Posterior cingulate gyrus (tissue), 11 donors: ENCODE measurements at places on chromosomes 6 and 20.

DNA sequence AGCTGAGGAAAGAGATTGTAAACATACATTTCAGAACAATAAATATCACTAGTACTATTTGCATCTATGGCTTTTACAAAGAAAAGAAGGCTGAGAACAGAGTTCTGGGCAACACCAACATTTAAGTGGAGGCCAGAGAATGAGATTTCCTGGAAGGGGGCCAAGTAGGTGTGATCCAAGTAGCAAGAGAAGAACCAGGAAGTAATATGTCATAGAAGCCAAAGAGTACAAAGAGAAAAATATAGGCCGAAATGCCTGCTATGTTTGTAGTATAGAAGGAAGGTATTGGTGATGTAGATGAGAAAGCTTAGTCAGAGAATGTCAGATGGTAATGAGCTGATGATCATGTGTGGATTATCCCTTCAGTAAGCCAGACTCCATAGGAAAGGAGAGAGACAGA lies 94.5 kb downstream of the PERP start:
- DNase-seq, result no peak

GRCh38 chr6:90584636-90585255 lies 2.1 kb downstream of the MAP3K7 start:
- DNase-seq, result no peak

DNA sequence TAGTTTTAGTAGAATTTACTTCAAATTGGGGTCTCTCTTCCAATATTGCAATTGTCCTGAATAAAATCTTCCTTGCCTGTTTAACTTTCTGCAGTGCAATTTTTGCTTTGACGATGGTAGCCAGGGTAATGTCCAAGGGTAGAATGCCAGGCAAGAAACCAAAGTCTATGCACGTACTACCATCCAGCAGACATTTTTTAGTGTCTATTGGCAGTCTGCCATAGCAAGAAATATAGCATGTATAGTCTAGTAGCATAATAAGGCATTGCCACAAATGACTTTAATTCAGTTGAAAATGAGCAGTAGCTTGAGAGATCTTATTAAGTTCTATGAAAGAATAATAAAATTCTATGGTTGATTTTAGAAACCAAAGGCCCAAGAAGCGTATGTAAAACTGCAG lies 62.3 kb upstream of the KCNQ5 start:
- DNase-seq, result no peak

DNA sequence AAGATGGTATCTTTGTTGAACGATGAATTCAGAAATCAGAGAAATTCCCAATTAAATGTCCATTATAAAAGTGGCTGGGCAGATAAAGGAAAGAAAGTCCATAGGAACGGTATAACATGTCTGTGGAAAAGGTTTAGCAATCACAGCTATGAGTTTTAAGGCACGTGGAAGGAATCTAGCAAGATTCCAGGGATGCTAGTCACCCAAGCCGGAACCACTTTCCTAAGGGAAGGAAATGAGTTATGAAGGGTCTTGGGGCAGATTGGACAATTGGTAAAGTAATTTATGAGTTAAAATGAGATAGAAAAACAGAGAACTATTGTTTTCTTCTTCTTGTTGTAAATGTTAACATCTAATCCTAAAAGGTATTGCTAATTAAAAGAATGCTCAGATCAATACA lies 384.8 kb downstream of the ADGRB3 start:
- DNase-seq, result no peak

- DNase-seq, result peak; percentile 94
Measured at GRCh38 chr20:1325173-1326030, 3.5 kb downstream of the SDCBP2 start.

- peak; percentile 41 for DNase-seq
Measured at GRCh38 chr6:42046464-42047212, 3.7 kb upstream of the TAF8 start.

DNA sequence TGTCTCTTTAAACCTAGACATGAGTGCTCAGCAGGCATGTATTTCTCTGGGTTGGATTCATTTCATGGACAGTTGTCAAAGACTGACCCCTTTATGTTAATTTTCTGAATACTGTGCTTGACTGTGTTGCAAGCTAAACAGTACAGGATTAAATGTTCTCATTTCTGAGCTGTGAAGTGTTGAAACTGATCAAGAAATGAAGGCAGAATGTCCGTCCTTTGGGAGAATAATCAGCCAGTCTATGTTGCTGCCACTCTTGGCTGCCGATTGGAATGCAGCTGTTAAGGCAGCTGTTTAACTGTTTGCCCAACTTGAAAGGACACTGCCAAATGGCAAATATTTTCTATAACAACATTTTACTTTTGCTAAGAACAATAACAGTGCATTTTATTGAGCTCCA lies 87.3 kb downstream of the CEP57L1 start:
- DNase-seq, result no peak

DNA sequence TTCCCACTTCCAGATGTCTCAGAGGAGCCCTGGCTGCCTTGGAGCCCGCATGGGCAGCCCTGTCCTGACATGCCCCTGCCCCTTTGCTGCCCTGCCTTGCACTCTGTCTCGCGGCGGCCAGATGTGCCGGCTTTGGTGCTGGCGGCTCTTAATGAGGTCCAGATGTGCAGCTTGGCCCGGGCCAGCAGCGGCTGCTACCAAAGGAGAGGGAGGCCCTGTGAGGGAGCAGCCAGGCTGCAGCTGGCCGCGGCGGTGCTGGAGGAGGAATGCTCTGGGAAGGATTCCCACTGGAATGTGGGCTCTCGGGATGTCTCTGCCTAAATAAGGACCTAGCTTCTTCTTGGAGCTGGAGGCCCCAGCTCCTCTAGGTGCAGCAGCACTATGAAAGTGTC lies 72.4 kb downstream of the FGD2 start:
- DNase-seq, result peak; percentile 85

GRCh38 chr20:13017883-13018535 lies 9.2 kb downstream of the SPTLC3 start:
- no peak for DNase-seq

DNA sequence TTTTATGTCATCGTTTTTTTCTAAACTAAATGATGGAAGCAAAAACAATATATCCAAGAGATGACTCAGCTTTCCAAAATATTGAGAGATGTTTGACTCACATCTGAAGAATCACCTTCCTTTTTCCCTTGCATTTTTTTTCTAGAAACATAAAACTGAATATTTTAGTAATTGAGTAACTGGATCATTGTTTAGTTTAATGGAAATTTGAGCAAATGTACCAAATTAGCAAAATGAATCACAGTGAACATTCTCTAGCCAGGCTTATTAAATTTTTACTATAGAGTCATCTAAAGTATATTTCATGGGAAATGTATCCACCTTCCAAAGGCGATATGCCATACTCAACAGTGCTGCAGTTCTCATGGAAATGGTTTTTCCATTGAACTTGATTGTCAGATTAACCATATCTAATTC lies 145.5 kb downstream of the TENT5A start:
- DNase-seq, result no peak

GRCh38 chr6:150456466-150456865 lies 87.7 kb downstream of the IYD start:
- DNase-seq, result no peak

- DNase-seq, result no peak
Measured at GRCh38 chr20:40866056-40866455, 162.6 kb upstream of the TOP1 start.

DNA sequence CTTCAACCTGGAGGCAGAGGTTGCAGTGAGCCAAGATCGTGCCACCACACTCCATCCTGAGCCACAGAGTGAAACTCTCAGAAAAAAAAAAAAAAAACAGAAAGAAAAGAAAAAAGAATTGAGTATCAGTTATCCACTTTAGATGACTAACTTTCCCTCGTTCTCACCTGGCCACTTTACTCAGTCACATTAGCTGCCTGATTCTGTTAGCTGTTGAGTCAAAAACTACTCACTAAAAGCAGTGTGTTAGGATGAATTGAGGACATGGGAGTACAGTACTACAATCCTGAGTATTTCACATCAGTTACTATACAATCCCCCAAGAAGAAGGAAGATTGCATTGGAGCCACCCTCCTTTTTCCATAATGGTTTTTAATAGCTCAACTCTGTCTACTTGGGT lies 114.6 kb downstream of the ADAT2 start:
- no peak for DNase-seq

DNA sequence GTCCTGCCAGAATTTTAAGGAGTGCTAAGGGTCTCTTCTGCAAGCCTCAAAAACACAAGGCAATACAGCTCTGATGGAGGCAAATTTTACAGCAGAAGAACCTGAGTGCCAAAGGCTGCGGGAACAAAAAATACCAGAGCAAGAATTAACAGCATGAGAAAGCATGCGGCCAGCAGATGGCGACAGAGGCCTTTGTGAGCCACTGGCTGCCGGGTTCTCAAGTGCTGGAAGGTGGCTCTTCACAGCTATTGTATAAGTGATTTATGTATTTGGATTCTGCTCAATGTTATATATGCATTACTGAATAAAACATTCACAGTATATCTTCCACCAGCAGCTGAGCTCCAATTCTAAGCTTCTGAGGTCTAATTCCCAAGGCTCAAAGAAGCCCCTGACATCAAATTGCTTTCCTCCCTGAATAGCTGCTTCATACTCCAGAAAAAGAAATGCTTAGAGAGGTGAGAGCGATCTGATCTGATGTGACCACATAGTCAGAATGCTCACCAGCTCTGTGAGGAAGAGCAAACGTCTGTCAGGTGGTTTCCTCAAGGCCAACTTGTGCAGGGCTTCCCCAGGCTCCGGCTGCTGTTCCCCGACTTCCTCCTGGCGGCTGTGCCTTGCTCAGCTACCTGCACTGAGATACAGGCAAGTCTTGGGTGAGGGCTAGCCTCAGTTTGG lies 58.6 kb downstream of the PPP1R3G start:
- peak; percentile 94 for DNase-seq
